SK-N-MC (cell line): ENCODE measurements at places on chromosomes 12 and 14.

DNA sequence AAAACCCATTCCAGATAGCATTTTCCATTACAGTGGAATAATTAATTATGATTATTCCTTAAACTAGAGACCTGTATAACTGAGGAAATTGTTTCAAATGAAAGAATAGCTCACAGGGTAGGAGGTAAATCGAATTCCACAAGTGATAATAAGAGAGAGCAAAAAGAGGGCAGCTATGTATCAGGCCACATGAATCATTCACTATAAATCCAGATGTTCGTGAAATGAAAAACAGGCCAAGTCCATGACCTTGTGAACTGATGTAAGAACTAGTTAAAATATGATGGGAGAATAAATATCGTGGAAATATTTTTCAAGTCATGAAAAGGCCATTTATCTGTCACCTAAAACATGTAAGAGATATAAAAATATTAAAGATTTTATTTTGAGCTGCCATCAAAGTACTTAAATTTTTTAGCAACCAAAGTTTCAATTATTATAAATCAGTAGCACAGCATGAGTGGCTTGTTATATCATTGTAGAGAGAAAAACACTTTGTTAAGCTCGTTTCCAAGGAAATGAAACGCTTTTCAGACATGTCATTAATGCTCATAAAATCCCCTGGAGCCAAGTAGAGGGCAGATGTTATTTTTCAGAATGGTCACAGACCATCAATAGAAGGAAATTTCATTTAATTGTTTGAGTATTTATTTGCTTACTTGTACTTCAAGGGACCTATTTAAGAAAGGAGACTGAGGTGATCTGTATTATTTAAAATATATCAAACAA, 120.6 kb upstream of the CDKN3 start:
- no peak for DNase-seq

DNA sequence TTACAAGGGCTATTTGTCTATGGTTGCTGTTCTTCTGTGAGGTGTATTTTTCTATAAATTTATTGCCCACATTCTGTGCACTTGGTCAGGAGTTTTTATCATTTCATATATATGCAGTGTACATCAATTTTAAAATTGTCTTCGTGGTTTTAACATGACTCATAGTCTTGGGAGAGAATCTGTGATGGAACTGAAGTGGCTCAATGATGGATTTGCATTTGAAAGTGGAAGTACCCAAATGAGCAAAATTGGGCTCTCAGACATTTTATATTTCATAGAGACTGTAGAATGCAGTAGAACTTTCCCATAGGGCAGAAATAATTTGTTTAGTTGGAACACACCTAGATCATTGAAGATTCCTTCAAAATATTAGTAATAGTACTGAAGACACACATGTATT, 1.9 kb upstream of the SCFD1 start:
- DNase-seq: no peak

DNA sequence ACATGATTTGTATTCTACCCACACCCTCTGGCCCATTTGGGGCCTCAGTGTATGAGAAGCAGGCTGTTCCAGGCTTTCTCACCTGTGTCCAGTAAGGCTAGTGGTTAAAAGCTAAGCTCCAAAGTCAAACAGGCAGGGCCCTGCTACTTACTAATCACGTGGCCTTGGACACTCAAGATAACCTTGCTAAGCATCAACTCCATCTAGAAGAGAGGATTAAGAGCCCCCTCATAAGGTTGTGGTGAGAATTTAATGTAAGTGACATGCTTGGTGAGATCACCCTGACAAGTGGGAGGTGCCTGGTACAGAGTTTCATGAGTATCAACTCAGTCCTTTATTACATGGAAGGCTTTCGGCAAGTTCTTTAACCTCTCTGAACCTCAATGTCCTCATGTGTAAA, 17.8 kb downstream of the ACSM4 start:
- no peak for DNase-seq

GRCh38 chr12:114836609-114837008, 152.6 kb upstream of the TBX3 start:
- DNase-seq: no peak

GRCh38 chr12:108634341-108634751, 652 bp upstream of the SELPLG start:
- no peak for DNase-seq

- DNase-seq: no peak
Measured at GRCh38 chr14:61720294-61720661, 25.0 kb downstream of the HIF1A start.

GRCh38 chr14:54709867-54710266, 142.9 kb downstream of the SAMD4A start:
- DNase-seq: no peak

GRCh38 chr12:121794534-121795033, 1.1 kb upstream of the RHOF start:
- no peak for DNase-seq

DNA sequence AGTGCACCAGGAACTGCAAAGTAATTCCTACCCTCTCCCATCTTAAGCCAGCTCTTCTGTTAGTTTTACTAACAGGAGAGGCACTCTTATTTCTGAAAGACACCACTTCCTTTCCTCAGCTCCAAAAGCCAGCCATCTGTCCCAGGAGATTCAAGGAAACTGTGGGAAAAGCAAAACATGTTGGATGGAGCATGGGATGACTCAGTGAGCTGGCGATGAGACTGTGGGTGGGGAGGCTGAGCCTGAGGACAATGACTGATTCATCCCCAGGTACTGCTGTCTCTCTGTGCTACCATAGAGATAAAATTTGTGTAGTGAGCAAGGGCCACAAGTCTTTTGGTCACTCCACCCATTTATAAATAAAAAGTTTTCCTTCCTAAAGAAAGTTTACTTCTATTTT, 141.4 kb downstream of the MYRFL start:
- DNase-seq: no peak

DNA sequence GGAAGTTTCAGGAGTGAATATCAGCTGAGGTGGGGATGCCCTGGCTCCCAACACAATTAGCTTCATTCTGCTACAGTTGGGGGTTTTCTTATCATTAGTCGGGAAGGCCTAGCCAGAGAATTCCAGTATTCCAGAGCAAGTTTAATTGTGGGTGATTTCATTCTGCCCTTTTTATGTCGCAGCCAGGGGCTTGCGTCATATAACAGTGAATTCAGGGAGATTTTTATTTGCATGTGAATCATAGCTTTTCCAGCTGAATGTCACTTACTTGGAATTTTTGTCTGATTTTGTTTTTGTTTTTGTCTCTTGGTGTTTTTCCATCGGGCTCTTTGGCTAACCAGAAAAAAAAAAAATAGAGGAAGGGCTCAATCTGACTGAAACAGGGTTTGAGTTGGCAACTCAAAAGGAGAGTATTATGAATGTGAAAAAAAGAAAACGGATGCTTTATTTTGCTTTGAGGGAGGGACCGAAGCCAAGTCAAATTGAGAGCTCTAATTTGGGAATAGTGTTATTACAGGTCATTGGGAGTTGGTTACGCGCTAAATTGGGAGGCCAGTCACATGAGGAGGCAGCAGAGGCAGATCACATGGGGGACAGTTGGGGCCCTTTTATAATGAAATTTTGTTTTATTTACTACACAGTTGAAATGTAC, 119.4 kb downstream of the SAMD4A start:
- DNase-seq: no peak

- DNase-seq: no peak
Measured at GRCh38 chr12:95978774-95979173, 17.4 kb downstream of the HAL start.

GRCh38 chr12:59593761-59594160, 2.1 kb upstream of the SLC16A7 start:
- DNase-seq: no peak

DNA sequence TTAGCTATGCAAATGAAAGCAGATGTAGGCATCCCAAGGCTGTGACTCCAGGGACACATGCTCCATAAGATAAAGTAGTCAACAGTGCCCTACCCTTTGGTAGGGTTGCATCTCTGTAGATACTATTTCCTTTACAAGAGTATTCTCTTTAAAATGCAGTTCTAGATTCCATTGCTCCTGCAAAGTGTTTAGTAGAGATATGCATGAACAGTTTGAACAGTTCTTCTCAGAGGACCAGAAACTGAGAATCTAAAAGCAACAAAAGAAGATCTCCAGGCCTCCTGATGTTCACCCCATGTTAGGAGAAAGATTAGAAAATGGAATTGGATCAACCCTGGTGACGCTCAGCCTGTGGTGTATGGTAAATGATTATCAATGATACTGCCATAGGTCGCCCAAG, 121.2 kb downstream of the KCNK10 start:
- no peak for DNase-seq

- DNase-seq: no peak
Measured at GRCh38 chr12:44384136-44384535, 492.0 kb downstream of the NELL2 start.

DNA sequence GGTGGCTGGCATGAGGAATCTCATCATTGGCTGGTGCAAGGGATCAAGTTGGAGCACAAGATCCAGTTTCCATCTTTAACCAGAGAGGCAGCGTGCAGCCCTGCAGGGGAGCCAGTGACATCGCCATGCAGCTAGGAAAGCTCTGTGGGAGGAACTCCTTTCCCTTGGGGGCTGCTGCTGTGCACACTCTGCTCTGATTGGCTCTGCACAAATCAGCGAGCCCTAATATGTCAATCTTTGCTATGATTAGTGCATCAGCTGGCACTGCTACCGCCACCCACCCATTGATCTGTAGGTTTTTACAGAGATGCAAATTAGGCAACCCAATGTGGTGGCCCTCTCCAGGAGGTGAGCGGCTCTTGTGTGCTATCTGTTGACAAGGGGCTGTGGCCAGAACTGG, 262.6 kb downstream of the PCNX1 start:
- DNase-seq: no peak
